ENCODE measurements at places on chromosomes 3 and 15.

- no peak for DNase-seq
These were observed 75.0 kb upstream of the MBNL1 start for GRCh38 chr3:152193673-152194267.

GRCh38 chr3:156723182-156723619 lies 48.8 kb downstream of the TIPARP start:
- no peak for DNase-seq

DNA sequence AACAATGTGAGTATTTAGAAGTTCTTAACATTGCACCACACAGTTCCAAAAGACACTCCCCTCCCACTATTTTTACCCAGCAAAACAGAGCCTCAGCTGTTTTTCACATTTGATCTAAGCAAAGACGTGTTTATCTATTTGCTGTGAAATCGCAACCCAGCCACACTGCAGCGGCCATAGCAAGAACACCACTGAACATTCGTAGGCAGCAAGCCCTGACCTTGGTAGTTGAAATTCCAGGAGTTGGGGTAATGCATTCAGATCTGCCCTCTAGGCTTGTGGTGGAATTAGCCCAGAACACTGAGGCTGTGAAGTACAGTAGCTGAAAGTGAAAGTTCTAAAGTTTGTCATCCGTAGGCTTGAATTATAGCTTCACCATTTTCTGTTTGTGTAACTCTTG lies 17.1 kb upstream of the SLC24A5 start:
- DNase-seq, result no peak

DNA sequence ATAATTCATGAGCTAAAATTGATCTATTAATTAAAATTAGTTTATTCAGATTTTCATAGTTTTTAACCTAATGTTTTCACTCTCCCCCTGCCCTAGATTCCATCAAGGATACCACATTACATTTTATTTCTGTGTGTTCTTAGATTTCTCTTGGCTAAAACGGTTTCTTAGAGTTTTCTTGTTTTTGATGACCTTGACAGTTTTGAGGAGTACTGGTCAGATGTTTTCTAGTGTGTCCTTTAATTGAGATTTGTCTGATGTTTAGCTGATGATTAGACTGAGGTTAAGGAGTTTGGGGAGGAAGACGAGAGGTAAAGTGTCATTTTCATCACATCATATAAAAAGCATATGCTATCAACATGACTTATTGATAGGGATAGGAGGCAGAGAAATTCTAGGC lies 475.9 kb downstream of the SQOR start:
- no peak for DNase-seq

DNA sequence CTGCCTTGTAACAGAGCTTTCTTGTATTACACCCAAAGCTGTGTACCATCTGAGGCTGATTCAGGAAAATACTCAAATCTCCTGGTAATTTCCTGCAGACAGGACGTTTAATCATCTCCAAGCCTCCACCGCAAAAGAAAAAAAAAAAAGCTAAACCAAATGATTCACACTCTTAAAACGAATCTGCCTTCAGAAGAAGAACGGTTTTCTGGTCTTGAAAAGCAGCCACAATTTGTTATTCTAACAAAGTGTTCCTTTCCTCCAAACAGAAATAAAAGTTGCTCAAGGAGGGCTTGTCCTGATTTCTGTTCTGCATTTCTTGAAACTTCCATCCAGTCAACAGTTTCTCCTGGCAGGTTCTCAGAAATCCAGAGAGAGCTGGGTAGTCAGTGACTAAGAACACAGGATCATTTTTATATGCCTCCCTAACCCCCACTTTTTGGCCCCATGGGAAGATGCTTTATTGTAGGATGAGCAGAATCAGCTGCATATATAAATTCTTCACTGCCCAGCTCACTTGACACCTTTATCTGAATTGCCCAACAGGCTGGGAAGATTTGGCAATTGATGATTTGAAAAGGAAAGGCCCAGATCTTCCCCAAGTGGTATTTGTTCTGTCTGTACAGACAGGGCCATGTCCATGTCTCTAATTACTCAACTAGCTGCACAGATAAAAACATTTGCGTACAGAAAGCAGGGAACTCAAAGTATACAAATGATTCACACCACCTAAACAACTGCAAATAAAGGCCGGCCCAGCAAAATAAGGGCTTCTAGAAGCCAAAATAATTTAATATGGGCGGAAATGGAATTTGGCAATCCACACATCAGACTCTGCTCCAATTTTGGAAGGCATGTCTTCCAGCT lies 41.0 kb upstream of the PRICKLE2 start:
- DNase-seq, result no peak

All from pancreas (tissue), 10 donors.